ENCODE measurements at places on chromosomes 12 and 14.
A peak's percentile ranks its signal among the peaks of the same experiment; 100 is the strongest.

- DNase-seq, result peak; percentile 80
These were observed 87.7 kb upstream of the FOXN3 start for GRCh38 chr14:89504602-89505313.

DNA sequence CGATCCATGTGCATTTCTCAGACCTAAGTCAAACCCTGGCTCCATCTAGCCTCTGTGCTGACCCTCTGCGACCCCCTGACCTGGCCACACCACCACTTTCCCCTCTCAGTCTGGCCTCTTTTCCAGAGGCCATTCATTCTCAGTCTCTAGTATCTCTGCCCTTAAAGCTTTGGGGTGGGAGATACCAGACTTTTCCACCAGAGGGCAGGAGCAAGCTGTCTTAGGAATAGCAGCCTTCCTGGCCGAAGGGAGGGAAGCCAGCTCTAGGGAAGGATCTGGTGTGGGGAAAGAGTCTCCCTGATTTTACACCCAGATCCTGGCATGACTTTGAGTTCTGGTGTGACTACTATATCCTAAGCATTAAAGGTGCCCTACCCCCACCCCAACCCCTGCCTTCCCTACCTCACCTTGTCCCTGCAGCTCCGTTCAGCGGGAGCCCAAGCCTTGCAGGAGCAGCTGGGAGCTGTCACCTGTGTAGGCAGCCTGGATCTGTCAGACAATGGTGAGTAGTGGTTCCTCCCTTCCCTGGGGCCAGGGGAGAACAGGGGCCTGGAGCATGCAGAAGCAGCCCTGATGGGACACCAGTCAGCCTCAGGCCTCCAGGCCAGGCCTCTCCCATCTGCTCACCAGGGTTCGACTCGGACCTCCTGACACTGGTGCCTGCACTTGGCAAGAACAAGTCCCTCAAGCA, 6.6 kb downstream of the CARMIL3 start:
- DNase-seq, result peak; percentile 82

- no peak for DNase-seq
These were observed 11.9 kb downstream of the TGFB3 start for GRCh38 chr14:75969891-75970290.

GRCh38 chr14:64816221-64816783, 63.4 kb downstream of the SPTB start:
- no peak for DNase-seq

DNA sequence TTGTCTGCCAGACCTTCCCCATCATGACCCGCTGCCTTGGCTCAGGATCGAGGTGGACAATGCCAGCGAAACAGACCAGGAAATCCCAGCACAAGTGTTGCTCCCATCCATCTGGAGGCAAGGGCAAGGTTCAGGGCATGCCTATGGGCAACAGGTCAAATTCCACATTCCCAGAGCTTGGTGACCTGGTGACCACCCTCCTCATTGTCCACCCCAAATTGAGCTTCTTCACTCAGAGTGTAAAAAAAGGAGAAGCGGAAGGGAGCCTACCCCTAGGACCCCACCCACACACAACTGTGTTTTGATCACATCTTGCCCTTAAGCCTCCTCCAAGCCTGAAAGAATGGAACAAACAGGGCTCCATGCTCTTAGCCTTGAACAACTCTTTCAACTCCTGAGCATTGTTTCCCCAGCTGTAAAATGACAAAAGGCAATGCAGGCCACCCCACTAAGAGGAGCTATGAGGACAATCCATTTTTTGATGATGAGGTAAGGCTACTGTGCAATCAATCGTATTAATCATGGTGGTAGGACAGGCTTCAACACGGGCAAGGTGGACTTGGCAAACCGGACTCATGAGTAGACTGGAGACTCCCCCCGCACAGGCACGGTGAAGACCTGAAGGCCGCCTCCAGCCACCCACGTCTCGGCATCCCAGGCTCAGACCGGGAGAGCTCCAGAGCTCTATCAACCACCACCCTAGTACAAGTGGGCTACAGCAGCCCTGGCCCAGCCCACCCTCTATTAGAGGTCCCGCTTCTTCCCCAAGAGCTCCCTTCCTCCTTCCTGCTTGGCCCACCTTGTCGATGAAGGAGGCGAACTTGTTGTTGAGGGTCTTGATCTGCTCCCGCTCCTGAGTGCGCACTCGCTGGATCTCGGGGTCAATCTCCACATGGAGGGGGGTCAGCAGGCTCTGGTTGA, 866 bp downstream of the KRT79 start:
- peak; percentile 47 for DNase-seq

GRCh38 chr14:93200553-93200952, 6.3 kb downstream of the GON7 start:
- DNase-seq, result no peak

DNA sequence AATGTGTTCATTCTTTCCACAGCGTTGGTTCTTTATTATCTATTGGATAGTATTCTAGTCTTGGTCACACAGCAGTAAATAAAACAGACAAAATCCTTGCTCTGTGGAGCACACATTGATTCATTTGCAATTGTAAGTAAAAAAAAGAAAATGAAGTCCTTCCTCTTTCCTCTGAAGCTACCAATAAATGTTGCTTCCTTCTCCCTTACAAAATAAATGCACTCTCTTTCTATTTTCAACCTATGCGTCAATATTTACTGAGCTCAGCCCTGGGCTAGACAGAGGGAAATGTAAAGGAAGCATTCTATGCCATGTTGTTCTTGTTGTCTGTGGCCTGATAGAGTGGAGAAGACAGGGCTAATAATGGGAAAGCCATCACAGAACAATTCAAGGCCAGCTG, 2.9 kb downstream of the ABHD12B start:
- peak; percentile 57 for DNase-seq

- no peak for DNase-seq
These were observed 47.3 kb downstream of the CHGA start for GRCh38 chr14:92970271-92970670.

GRCh38 chr14:79284621-79285020, 926.7 kb downstream of the DIO2 start:
- DNase-seq, result no peak

DNA sequence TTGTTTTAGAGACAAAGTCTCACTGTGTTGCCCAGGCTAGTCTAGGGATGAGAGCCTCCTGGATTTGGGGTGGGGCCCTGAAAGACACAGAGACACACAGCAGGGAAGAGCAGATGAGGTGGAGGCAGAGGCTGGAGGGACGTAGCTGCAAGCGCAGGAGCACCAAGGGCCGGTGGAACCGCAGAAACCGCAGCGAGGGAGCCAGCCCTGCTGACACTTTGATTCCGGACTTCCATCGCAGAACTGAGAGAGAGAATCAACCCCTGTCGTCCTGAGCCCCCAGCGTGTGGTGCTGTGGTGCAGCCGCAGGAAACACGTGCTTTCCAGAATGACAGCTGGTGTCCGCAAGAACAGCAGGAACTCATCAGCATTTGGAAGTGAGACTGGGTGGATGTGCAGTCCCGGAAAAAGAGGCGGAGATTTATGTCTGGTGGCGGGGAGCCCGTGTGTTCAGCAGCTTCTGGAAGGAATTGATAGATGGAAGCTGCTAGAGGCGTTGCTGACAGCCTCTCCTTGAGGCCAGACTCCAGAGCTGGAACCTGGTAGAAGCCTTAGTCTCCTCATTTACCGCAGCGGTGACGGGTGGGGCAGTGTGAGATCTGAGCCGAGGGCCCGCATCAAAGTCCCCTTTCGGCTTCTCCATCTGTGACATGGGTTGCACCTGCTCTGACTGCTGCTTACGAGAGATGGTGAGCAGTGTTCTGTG, 21.9 kb upstream of the KLC1 start:
- peak; percentile 76 for DNase-seq

DNA sequence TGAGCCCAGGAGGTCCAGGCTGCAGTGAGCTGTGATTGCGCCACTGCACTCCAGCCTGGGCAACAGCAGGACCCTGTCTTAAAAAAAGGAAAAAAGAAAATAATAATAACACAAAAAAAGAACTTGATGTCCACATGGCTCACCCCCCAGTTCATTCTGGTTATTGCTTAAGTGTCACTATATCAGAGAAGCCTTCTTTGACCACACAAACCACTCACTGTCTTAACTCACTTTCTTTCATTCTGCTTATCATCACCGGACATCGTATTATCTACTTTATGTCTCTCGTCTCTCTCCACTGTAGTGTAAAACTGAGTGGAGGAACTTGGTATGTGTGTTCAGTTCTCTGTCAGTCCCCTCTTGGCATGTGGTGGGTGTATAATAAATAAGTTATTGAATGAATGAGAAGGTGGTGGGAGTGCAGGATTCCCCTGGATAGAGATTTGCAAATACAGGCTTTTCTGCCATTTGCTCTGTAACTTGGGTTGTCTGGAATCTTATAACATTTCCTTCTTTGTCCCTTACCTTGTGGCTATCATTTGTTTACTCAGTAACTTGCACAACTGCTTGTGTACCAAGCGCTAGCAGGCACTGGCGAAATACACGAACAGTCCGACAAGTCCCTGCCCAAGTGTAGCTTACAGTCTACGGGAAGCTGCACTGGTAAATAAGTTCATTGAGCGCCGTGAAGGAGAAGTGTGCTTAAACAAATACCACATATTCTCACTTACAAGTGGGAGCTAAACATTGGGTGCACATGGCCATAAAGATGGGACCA, 86.6 kb upstream of the TRAF3 start:
- no peak for DNase-seq

DNA sequence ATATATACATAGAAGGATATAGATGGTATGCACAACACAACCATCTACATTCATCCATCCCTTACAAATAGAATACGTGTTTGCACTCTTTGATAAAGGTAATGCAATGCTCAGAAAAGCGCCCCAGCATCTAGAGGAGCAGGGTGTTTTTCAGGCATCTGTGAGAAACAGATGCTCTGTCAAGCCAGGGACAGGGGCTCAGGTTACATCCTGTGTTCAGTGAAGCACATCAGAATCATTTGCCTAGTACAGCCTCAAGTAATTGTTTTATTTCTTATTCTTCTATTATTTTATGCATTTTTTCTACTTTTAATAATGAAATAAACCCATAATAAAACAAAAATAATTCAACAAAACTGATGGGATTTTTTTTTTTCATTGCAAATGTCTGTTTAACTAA, 50.5 kb upstream of the HIF1A start:
- DNase-seq, result no peak

- no peak for DNase-seq
These were observed 4.6 kb downstream of the TMEM120B start for GRCh38 chr12:121717041-121717699.

GRCh38 chr12:6824901-6825381, 3.3 kb upstream of the P3H3 start:
- DNase-seq, result peak; percentile 20

DNA sequence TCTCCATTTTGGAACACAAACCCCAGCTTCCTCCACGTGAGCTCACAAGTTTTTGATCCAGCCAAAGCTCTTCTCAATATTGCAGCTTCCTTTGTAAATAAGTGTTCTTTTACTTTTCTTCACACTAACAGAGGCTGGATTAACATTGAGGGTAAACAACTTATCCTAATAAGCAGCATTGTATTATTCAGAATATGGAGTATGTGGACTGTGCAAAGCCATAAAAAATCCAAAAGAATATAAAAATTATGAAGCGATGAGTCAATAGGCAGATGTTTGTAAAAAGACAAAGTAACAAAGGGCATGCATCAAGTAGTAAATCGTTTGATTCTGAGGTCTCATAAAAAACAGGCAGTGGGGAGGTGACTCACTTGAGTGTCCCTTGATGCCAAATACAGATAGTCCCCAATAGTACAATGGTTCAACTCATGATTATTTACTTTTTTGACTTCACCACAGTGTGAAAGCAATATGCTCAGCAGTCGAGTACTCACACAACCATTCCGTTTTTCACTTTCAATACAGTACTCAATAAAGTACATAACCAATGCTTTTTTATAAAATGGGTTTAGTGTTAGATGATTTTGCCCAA, 23.1 kb upstream of the KCNK10 start:
- no peak for DNase-seq

DNA sequence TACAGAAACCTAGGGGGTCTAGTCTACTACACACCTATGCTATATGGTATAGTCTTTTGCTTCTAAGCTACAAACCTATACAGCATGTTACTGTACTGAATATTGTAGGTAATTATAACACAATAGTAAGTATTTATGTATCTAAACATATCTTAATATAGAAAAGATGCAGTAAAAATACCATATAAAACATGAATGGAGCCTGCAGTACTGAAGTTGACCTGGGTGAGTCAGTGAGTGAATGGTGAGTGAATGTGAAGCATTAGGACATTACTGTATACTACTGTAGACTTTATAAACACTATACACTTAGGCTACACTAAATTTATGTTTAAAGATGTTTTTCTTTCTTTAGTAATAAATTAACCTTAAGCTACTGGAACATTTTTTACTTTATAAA, 13.1 kb upstream of the ABCD2 start:
- DNase-seq, result no peak
